Activated CD4-positive, alpha-beta T cell treated with anti-CD3 and anti-CD28 coated beads, Interleukin-2, amount 50 U/mL, for 16 hours (primary cell): ENCODE measurements at places on chromosomes 2 and 18.

GRCh38 chr2:216555274-216555673, 56.6 kb downstream of the RPL37A start:
- no peak for DNase-seq

DNA sequence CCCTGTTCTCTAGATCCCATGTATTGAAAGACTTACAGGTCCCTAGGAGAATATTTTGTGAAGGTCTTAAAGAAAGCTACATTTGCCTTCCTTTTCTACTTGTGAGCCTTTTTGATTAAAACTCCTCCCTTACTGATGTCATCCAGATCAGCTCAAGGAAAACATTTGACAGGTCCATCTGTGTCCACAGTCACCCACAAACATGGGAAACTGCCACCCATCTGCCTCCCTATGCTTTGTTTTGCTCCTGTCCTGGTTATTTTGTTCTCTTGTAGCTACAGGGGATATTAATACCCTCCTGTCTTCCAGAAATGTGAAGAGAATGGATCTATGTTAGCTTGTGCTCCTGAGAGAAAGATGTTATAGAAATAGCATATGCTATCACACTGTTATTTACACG, 203.6 kb upstream of the GALNT5 start:
- DNase-seq: no peak

GRCh38 chr2:164103271-164103670, 367.5 kb upstream of the FIGN start:
- DNase-seq: no peak

GRCh38 chr2:230671117-230671516, 41.5 kb upstream of the CAB39 start:
- DNase-seq: no peak

DNA sequence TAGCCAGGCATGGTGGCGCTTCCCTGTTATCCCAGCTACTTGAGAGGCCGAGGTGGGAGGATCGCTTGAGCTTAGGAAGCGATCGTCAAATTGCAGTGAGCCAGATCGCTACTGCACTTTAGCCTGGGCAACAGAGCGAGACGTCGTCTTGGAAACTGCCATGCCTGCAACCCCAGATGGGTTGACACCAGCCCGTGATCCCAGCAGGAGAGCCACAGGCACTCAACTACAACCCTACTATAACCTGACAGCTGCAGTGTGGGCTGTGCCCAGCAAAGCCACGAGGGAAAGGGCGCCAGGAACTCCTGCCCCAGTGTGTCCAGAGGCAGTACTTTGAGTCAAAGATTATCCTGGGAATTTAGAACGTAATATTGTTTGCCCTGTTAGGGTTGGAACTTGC, 85.6 kb downstream of the SS18 start:
- DNase-seq: no peak

- DNase-seq: no peak
Observed at GRCh38 chr2:173854840-173855239, 110.3 kb downstream of the SP3 start.

- no peak for DNase-seq
Observed at GRCh38 chr2:196434217-196434616, 205.3 kb upstream of the CCDC150 start.

GRCh38 chr2:36394804-36395203, 39.2 kb downstream of the CRIM1 start:
- DNase-seq: no peak

GRCh38 chr18:33616556-33616955, 38.5 kb downstream of the ASXL3 start:
- DNase-seq: no peak

DNA sequence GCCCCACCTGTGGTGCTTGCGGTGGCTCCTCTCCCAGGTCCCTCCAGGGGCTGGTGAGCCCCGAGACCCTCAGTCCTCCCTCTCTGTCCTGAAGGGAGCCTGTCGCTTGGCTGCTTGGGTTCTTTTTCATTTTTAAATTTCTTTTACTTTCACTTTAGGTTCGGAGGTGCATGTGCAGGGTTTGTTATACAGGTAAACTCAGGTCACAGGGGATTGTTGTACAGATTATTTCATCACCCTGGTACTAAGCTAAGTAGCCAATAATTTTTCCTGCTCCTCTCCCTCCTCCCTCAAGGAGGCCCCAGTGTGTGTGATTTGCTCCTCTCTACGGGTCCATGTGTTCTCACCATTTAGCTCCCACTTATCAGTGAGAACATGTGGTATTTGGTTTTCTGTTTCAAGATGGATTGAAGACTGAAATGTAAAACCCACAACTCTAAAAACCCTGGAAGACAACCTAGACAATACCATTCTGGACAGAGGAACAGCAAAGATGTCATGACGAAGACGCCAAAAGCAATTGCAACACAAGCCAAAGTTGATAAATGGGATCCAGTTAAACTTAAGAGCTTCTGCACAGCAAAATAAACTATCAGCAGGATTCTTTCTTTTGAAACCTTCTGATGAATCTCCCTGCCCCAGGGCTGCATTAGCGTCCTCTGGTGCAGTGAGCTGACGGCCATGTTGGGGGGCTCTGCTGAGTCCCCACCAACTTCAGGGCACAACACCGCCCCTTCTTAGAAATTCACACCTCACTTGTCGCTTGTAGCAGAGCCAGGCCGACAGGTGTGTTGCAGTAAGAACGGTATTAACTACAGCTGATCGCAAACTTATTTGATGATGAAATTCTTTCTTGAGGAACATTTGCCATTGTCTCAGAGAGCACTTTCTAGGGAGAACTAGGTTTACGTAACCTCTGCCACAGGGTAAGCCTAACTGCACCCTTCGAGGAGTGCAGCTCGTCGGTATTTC, 135.3 kb downstream of the ZNF236 start:
- DNase-seq: no peak

- DNase-seq: no peak
Observed at GRCh38 chr2:197092431-197092830, 165.9 kb upstream of the PGAP1 start.

DNA sequence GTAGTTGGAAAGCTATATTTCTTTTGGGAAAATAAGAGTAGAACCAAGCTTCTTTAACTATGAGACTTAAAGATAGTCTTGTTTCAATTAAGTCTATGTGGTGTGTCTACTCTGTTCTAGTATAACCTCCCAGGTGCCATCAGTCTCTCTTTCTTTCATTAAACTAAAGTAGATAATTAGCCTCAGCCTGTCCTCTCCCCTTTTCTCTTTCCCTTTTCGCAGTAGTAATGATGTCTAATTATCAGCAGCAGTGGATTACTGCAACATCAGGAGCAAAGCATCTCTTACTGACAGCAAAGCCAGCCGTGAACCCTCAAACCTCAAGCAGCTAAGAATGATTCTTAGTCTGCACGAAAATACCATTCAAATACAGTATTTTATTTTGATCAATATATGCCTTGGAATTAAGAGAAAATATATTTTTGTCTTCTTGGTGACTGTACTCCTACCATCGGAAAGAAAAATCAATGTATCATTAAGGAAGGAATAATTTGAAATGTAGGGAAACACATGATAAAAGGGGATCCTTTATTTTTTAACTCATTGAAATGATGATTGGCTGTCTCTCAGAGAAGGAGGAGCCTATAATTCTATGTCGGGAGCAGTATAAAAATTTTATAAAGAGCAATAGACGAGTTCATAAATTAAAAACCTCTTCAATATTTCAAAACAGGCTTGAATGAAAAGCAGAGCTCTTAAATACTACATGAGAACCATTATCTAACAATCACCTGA, 4.5 kb downstream of the NOL4 start:
- DNase-seq: no peak

GRCh38 chr18:79458917-79459803, 63.4 kb downstream of the NFATC1 start:
- no peak for DNase-seq

DNA sequence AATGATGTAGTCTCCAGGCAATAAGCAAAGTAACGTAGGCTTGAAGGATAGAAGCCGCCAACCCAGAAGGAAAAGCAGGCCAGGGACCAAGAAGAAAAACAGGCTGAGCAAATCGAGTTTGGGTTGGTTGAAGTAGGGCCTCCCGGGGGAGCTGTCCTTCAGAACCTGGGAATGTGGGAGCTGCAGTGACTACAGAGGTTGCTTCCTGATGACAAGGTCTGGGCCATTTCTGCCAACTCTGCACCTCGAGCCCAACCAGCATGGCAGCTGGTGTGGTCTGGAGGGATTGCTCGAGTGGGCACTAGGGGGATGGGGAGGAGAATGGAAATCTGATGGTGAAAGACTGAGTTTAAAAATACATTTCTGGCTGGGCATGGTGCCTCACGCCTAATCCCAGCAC, 14.1 kb downstream of the ACMSD start:
- DNase-seq: no peak

DNA sequence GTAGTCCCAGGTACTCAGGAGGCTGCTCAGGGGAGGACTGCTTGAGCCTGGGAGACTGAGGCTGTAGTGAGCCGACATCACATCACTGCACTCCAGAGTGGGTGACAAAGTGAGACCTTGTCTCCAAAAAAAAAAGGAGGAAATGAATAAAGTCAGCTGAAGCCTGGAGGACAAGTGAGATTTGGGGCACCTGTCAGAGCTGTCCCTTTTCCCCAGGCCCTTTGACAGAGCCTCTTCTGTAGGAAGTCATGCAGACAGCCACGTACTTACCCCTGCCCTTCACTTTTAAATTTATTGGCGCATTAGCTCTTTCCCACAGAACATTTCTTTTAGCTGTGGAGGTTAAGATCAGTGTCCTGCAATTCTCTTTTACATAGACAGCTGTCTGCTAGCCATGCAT, 151.0 kb upstream of the DNMT3A start:
- no peak for DNase-seq

DNA sequence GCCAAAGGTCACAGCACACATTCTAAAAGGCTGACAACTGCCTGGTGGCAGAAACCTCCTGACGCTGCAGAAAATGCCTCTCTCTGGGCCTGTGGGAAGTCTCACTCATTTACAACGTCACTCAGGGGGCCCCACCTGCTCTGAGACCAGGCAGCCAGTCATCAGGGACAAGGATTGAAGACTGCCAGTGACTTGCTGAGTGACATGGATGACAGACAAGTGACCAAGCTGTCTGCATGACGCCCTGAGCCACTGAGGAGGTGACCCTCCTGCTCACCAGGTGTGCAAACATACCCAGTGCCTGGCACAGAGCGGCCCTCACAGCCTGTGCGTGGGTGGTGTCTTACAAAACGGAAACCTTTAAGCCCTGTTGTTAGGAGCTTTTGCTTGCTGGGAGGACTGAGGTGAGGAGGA, 392.4 kb downstream of the TNS1 start:
- DNase-seq: peak; percentile 43

- DNase-seq: peak; percentile 86
Observed at GRCh38 chr2:191115391-191115790, 35.4 kb downstream of the STAT4 start.

DNA sequence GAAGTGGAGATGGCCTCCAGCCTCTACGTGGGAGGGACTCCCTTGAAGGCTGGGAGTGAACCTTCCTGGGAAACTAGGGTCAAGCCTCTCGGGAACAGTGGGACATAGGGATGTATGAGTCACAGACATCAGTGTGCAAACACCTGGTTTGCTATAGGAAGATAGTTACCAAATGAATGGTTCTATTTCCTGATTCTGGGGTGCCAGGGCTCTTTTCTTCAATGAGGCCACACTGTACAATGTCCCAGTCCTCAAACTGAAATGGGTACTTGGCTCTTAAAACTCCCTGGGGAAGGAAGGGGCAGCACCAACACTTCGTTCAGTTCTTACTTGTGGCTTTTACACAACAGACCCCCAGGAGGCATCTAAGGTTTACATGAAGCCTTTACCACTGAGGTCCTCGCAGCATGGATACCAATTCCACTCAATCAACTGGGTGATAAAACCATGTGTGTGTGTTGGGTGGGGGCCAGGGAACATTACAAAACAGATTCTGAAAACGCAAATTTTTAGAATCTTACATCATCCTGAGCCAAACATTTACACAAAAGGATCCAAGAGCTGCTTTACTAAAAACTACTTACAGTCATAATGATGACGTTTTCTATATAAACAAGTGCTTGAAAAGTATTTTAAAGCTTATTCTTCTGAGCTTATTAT, 10.4 kb downstream of the ERFE start:
- no peak for DNase-seq

DNA sequence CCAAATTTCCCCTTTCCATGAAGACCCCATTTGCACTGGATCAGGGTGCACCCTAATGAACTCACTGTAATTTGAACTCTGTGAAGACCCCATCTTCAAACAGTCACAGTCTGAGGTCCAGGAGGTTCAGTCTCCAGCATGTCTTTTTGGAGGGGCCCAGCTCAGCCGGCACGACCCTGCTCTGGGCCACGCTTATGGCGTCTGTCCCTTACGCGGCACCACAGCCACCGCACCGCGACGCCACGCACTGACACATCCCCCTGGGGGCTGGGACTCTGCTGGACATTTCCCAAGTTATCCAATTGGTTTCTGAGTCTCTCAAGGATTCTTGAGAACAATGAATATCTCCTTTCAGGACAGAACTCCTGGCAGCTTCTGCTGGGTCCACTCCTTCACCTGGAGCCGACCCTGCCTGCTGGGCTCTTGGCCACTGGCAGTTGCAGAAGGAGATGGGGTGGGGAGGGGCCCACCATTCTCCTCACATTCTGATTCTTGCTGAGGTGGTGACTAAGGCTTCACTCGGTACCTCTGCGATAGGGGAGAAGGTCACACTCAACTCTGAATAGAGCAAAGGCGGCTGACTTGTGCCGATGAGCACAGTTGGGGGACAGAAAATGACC, 124.0 kb downstream of the RTP5 start:
- no peak for DNase-seq

- no peak for DNase-seq
Observed at GRCh38 chr18:77733292-77733903, 483.8 kb downstream of the GALR1 start.

- no peak for DNase-seq
Observed at GRCh38 chr18:55097456-55098170, 138.4 kb upstream of the CCDC68 start.

GRCh38 chr2:59734743-59735142, 818.7 kb downstream of the BCL11A start:
- no peak for DNase-seq

DNA sequence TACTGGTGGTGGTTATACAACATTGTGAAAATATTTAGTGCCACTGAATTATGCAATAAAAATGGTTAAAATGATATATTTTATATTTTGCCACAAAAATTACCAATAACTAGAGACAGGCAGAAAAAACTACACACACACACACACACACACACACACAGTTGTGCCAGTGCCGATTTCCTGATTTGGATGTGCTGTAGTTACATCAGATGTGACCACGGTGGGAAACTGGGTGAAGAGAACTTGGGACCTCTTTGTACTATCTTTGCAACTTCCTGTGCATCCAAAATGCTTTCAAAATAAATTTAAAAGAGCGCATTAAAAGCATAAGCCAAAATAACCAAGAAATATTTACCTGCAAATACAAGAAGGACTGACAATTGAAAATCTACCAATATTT, 61.6 kb upstream of the CCBE1 start:
- no peak for DNase-seq
